Panc1 (cell line): ENCODE measurements at places on chromosomes 1 and 21. TPM values are rescaled to one million over a fixed set of nuclear protein-coding genes. Genes with fewer than 3 reads are reported as not detected.

DNA sequence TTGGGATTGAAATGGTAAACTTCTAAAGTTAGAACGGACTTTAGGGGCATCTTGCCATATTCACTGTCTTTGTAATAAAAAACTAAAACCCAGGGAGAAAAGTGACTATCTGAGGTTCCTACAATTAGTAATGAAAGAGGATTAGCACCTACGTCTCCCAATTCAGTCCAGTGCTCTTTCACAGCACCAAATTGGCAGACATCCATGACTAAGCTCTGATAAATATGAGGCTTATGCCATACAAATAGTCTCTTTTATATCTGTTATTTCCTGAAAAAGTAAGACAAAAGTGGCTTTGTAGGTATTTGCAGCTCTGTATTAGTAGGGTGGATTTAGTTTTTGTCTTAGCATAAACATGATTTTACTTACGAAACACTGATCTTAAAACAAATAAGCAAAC, 315.0 kb upstream of the NRIP1 start:
- no peaks in the 10 kb centered on the region for H3K27me3 ChIP-seq
- no peak overlapping the region for H3K27ac ChIP-seq
- no peak for DNase-seq
- no peak overlapping the region for H3K4me3 ChIP-seq
- no peaks in the 10 kb centered on the region for H3K4me1 ChIP-seq
- H3K36me3 ChIP-seq = no peaks in the 10 kb centered on the region

The ASTN1 gene
- 0.05 TPM for total RNA-seq

The PEAR1 gene
- total RNA-seq = 16.1 TPM

- no peak overlapping the region for H3K27ac ChIP-seq
- H3K27me3 ChIP-seq = peaks cover 16% of the 10 kb centered on the region; the same call in 1 of the 2 replicates
- DNase-seq = no peak
Observed at GRCh38 chr1:205942631-205943159, 561 bp downstream of the SLC26A9 start.
